ENCODE measurements at places on chromosomes 3 and 15. TPM values are rescaled to one million over a fixed set of nuclear protein-coding genes. Genes with fewer than 3 reads are reported as not detected.
A peak's percentile ranks its signal among the peaks of the same experiment; 100 is the strongest.

The RPUSD3 gene
- 29.1 TPM for total RNA-seq

The U2SURP gene
- 97.7 TPM for total RNA-seq

The HAPLN3 gene
- total RNA-seq: 11.2 TPM

The BSN gene
- 1.3 TPM for total RNA-seq

DNA sequence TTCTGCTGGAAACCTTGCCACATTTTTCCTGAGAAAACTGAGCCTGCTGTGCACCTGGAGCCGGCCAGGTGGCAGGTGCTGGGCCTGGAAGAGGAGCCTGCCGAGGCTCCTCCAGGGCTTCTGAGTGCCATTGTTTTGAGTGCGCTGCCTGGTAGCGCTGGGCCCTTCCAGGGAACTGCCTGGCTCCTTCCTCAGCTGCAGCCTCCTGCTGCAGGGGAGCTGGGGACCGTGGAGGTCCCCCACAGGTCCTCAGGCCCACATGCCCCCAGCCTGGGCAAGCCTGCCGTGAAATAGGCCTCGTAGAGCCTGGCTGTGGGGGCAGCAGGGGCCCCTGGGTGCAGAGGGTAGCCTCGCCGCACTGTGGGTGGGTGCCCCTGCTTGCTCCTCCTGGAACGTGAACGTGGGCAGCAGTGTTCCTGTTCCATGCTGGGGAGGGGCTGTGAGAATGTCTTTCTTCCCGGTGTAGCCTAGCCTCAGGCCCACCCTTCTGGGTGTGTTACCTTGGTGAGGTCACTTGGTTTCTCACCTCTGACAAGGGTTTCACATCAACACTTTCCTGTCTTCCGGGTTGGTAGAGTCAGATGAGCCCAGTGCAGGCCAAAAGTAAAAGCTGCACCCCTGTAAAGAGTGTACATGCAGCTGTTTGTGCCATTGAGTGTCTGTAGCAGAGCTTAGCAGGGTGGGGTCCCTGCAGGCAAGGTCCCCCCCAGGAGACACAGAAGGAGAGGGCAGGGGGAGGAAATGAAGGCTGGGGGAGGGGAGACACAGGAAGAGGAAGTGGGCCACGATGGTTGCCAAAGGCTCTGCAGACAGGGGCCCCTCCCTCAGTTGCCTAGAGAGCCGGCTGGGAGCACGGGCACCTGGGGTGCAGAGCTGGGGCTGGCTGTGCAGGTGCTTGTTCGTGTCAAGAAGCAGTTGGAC lies 34.5 kb downstream of the KLF13 start:
- no peak for DNase-seq

GRCh38 chr3:36192901-36193300 lies 187.4 kb upstream of the STAC start:
- no peak for DNase-seq

DNA sequence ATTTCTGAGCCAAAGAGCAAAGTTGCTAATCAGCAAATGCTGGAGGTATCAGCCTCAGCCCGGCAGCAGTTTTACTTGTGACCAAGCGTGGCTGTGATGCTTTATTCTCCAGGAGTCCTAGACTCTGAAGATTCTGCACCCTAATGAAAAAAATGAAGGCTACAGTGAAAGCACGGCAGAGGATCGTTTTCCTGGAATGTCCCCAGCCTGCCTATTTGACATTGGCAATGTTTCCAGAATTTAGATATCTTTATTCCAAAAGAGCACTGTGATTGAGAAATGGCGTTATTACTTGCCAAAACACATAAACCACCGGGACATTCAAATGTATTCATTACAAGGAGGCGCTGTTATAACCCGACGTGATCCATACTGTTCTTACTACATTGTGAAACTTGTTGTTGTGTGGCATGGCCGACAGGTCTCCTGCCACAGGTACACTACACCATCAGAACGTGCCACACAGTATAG lies 263.8 kb downstream of the SLCO3A1 start:
- no peak for DNase-seq

GRCh38 chr3:36595511-36595910 lies 168.8 kb downstream of the DCLK3 start:
- no peak for DNase-seq

GRCh38 chr3:177069514-177070329 lies 127.6 kb downstream of the TBL1XR1 start:
- no peak for DNase-seq

- no peak for DNase-seq
Measured at GRCh38 chr3:124577494-124578167, 152.6 kb upstream of the UMPS start.

GRCh38 chr3:43691120-43691995 lies 620 bp downstream of the ABHD5 start:
- peak; percentile 89 for DNase-seq

GRCh38 chr3:157066335-157067098 lies 93.4 kb downstream of the CCNL1 start:
- DNase-seq: no peak

Measured in kidney (tissue), 22 donors.